ENCODE measurements at places on chromosomes 1 and 21.

GRCh38 chr1:9422911-9423505, 116.3 kb upstream of the SLC25A33 start:
- no peak for DNase-seq

- no peak for DNase-seq
Measured at GRCh38 chr21:45637883-45638282, 5.6 kb upstream of the PCBP3 start.

- DNase-seq = no peak
Measured at GRCh38 chr1:43481491-43481890, 27.8 kb upstream of the HYI start.

GRCh38 chr1:214660900-214661299, 57.9 kb downstream of the CENPF start:
- DNase-seq = peak; percentile 96

- no peak for DNase-seq
Measured at GRCh38 chr1:70863239-70863638, 184.4 kb downstream of the PTGER3 start.

GRCh38 chr1:92031281-92032110, 1.7 kb downstream of the EPHX4 start:
- DNase-seq = no peak

DNA sequence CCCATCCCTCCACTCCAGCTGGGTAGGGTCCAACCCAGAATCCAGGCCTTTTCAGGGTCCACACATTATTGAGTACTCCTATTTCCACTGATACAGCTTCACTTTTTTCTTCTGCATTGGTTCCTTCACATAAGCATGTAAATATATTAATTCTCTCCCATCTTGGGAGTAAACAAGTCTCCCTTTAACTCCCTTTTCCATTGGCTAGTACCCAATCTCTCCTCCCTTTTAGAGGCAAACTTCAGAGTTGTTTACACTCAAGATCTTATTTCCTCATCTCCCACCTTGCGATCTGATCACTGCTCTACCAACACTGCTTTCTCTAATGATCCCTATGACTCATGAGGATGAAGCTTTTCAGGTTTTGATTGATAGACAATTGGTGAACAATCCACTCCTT, 20.3 kb downstream of the DMAP1 start:
- no peak for DNase-seq

DNA sequence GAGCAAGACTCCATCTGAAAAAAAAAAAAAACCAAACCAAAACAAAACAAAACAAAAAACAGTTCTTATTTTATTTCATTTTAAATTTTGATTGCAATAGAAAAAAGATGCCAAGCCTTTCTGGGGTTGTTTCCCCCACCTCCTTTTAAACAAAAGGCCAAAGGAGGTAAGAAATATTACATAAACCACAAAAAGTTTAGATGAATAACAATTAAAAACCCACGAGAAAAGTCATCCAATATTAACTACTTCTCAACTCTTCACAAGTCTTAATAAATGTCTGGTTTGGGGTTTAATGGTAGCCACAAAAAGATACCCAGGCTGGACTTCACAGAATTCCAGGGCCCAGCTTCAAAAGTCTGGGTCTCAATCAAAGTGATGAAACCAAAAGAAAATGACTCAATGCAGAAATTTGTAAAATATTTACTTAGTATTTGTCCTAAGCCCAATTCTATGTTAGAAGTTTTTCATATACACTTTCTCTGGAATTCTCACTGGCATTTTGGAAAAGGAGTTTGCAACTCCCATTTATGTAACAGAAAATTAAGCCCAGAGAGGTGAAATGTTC, 47.0 kb upstream of the SDC3 start:
- DNase-seq = peak; percentile 78

DNA sequence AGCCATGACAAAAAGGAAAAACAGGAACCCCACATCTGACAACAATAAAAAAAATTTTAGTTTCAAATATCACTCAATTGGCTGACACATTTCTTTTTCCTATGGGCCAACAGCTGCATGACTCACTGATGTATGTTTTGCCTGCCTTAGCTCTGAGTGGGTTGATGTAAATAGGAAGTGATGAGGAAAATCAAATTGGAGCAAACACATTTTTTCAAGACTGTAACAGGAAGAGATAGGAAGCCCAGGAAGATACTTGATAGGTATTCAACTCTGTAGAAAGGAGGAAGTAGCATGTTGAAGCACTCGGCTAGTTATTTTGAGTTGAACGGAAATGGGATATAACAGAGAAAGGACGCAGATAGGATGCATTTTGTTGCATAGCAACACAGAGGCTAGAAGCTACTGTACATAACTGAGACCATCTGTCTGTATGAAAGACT, 168.0 kb upstream of the NR5A2 start:
- DNase-seq = peak; percentile 79

GRCh38 chr1:147475488-147475887, 65.8 kb upstream of the BCL9 start:
- peak; percentile 20 for DNase-seq

DNA sequence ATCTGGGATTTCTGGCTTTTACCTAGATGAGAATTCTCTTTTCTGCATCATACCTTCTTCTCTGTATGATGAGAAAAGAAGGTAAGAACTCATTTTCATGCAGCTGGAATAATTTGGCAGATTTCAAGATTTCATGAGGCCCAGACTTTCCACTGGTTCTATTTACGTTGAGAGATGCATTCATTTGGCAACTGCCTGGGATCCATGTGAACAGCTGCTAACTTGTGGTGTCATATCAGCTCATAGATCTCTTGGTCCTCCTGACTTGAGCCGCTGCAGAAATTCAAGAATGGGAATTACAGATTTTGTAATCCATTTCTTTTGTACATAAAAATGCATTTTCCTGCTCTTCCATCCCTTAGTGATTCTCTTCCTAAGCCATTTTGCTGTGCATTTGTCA, 17.1 kb upstream of the C1orf87 start:
- DNase-seq = peak; percentile 52

DNA sequence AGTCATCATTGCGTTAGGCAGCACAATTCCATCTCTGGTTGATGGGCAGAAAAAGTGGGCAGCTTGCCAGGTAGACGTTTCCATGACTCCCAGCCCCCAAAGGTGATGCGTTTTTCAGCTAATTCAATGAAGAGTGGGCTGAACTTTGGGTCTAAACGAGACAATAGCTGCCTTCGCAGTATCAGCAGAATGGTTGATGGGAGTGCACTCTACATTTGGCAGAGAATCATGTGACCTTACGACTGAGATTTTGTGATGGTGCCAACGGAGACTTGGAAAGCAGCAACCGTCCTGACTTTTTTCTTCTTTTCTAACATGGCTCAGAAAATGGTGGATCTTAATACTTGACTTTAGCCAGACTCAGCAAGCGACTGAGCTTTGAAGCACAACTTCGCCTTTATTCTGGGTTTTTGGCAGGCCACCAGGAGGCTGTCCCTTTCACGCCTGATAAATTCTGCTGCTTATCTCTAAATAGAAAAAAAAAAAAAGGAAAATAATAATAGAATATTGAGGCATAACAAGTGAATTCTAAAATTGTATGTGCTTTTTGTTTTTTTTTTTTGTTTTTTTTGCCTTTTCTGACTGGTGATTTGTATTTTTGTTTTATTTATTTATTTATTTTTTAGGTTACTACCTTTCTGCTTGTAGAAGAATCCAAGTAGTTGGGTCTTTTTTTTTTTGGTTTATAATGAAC, 804.8 kb downstream of the USP25 start:
- DNase-seq = peak; percentile 89

- DNase-seq = no peak
Measured at GRCh38 chr1:203311368-203312301, 6.3 kb downstream of the BTG2 start.

- no peak for DNase-seq
Measured at GRCh38 chr1:116910379-116911187, 867 bp downstream of the PTGFRN start.

DNA sequence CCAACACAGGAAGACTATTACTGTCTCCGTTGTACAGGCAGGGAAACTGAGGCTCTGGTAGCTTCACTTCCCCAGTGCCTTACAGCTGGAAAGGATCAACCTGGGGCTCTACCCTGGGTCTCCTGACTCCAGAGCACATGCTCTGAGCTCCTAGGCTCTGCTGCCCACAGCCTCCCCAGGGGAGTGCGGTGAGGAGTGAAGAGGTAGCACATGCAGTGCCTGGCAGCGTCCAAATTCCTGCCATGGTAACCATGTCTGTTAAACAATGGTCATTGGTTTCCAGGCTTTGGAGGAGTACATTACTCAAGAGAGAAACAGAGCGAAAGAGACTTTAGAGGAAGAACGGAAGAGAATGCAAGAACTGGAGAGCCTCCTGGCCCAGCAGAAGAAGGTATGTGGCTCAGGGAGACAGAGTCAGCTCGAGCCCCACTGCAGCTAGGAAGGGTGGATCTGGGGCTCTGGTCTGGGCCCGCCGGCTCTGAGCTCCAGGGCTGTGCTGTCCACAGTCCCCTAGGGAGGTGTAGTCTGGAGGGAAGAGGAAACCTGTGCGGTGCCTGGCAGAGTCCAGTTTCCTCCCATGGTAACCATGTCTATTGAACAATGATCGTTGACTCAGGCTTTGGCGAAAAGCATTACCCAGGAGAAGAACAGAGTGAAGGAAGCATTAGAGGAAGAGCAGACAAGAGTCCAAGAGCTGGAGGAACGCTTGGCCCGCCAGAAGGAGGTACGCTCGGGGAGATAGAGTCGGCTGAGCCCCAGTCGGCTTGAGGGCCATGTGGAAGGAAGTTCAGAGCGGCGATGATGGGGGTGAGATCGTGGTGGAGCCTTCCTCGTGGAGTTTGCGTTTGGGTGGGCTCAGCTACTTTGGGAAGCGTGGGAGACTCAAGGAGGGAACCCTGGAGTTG, 64.6 kb upstream of the EFHD2 start:
- no peak for DNase-seq

- DNase-seq = no peak
Measured at GRCh38 chr1:68620571-68620970, 123.7 kb upstream of the DEPDC1 start.

GRCh38 chr1:22850681-22851080, 122.0 kb downstream of the LACTBL1 start:
- peak; percentile 55 for DNase-seq

- no peak for DNase-seq
Measured at GRCh38 chr1:68314151-68314780, 81.9 kb upstream of the WLS start.

DNA sequence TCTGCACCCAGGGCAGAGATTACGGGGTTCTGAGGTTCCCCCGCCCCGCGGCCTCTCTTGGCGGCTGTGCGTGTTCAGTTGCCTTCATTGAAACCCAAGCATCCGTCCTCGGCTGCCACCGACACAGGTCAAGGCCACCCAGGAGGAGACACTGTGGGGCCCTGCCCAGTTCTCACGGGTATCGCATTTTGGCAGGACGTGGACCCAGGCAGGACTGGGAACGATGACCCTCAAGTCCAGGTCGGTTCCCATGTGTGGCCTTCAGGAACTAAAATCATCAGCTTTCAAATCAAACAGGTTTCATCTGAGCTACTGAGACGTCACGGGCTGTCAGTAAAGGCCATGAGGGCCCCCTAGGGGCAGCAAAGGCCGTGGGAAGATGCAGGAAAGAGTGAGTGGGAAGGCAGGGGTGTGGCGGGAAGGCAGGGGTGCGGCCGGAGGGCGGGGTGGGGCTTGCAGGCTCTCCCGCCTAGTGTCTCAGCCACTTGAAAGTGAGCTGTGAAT, 7.0 kb upstream of the C1orf174 start:
- no peak for DNase-seq

- DNase-seq = no peak
Measured at GRCh38 chr1:205447457-205448341, 8.1 kb downstream of the BLACAT1 start.

- DNase-seq = no peak
Measured at GRCh38 chr1:39980555-39981313, 25.8 kb downstream of the MFSD2A start.

GRCh38 chr21:43921571-43921978, 56.6 kb downstream of the AGPAT3 start:
- no peak for DNase-seq

DNA sequence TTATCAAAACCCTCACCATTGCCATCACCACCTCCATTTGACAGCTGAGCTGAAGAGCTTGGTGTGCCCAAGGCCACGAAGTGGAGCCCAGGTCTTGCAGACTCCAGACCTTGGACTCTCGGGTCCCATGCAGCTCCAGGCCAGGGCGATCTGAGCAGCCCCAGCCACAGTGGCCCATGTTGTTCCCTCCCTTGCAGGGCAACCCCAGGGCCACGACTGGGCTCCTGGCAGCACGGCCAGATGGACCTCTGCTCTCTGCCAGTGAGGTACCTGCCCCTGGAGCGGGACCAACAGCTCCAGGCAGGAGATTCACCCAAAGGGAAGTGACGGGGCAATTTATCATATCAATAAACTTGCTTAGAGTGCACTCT, 182.7 kb upstream of the VAMP3 start:
- DNase-seq = no peak

DNA sequence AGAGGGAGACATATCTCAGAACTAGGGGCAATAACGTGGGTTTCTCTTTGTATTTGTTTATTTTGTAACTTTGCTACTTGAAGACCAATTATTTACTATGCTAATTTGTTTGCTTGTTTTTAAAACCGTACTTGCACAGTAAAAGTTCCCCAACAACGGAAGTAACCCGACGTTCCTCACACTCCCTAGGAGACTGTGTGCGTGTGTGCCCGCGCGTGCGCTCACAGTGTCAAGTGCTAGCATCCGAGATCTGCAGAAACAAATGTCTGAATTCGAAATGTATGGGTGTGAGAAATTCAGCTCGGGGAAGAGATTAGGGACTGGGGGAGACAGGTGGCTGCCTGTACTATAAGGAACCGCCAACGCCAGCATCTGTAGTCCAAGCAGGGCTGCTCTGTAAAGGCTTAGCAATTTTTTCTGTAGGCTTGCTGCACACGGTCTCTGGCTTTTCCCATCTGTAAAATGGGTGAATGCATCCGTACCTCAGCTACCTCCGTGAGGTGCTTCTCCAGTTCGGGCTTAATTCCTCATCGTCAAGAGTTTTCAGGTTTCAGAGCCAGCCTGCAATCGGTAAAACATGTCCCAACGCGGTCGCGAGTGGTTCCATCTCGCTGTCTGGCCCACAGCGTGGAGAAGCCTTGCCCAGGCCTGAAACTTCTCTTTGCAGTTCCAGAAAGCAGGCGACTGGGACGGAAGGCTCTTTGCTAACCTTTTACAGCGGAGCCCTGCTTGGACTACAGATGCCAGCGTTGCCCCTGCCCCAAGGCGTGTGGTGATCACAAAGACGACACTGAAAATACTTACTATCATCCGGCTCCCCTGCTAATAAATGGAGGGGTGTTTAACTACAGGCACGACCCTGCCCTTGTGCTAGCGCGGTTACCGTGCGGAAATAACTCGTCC, 1.3 kb upstream of the OLIG2 start:
- DNase-seq = no peak

GRCh38 chr1:200474633-200475032, 64.8 kb upstream of the ZNF281 start:
- no peak for DNase-seq

DNA sequence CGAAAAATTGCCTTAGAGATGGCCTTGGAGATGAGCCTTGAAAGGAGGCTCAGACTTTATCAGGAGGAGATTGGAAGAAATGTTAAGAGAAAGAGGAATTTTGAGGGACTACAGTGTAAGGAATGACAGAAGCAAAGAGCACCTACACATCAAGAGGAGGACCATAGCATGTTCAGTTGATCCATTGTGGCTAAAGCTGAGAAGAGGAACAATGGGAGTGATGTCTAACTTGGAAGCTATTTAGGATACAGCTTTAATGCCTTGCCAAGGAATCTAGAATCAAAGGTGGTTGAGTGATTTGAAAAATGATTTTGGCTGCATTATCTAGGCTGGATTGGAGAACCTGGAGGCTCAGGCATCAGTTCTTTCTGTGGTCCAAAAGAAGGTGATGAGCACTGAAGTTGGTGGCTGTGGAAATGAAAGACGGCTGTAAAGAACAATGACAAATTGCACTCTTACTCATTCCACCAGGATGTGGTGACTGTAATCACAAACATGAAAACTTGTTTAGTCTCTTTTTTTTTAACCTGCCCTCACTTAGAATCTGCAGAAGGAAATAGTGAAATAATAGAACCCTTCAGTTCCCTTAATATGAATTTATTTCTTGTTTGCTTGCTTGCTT, 11.3 kb downstream of the FAM20B start:
- DNase-seq = no peak

All from fibroblast of lung (primary cell).